NCI-H345 (cell line): ENCODE measurements at places on chromosomes 1 and 21.
A peak's percentile ranks its signal among the peaks of the same experiment; 100 is the strongest.

DNA sequence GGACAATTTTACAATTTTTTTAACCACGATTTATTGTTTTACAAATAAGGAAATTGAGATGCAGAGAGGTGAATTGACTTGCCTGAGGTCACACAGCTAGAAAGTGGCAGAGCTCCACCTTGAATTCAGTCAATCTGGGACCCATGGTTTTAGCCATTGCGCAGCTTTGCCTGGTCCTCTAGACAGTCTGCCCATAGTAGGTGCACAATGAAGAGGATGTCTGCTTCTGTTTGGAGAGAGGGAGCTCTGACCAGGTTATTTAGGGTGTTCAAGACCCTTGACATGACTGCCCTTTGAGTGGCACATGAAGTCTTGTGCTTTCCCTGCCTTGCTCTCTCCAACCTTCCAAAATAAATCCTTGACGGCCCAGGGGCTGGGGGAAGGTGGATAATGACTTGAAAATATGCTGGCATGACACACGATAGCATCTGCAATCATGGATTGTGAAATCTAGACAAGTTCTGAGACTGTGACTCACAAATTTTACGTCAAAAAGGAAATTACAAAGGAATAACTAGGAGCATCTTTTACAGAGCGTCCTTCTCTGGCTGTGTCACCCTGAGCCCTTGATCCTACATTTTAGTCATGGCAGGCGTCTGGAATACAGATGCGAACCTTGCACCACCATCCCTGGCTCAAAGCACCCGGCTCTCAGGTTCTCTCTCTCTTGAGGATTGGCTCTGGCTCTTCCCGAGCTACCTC is 26.2 kb upstream of the ID3 start:
- no peak for DNase-seq

DNA sequence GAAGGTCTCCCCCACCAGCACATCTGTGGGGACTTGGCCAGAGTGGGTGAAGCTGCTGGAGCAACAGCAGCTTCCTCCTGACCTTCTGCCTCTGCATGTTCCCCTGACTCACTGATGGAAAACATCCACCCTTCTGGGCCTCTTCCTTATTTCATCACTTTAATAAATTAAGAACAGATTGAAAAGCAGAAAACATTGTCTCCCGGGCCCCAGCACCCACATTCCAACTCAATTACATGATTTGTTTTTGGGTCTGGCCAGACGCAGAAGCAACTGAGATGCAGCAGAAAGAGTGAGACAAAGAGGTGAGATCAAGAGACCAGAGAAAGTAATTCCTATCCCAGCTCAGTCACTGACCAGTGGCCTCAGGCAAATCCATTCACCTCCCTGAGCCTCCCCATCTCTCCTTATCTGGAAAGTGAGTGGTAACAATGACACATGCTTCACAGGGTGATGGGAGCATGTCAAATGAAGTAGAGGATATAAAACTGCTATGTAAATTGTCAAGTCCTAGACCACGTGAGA is 157.1 kb downstream of the ELAVL4 start:
- DNase-seq: no peak

GRCh38 chr1:40838045-40838979 is 23.9 kb downstream of the CITED4 start:
- no peak for DNase-seq

GRCh38 chr1:162316187-162316586 is 60.5 kb downstream of the SPATA46 start:
- no peak for DNase-seq

- no peak for DNase-seq
Measured at GRCh38 chr1:239262538-239262937, 123.8 kb upstream of the CHRM3 start.

GRCh38 chr1:154869351-154870114 is 548 bp downstream of the KCNN3 start:
- peak; percentile 70 for DNase-seq

DNA sequence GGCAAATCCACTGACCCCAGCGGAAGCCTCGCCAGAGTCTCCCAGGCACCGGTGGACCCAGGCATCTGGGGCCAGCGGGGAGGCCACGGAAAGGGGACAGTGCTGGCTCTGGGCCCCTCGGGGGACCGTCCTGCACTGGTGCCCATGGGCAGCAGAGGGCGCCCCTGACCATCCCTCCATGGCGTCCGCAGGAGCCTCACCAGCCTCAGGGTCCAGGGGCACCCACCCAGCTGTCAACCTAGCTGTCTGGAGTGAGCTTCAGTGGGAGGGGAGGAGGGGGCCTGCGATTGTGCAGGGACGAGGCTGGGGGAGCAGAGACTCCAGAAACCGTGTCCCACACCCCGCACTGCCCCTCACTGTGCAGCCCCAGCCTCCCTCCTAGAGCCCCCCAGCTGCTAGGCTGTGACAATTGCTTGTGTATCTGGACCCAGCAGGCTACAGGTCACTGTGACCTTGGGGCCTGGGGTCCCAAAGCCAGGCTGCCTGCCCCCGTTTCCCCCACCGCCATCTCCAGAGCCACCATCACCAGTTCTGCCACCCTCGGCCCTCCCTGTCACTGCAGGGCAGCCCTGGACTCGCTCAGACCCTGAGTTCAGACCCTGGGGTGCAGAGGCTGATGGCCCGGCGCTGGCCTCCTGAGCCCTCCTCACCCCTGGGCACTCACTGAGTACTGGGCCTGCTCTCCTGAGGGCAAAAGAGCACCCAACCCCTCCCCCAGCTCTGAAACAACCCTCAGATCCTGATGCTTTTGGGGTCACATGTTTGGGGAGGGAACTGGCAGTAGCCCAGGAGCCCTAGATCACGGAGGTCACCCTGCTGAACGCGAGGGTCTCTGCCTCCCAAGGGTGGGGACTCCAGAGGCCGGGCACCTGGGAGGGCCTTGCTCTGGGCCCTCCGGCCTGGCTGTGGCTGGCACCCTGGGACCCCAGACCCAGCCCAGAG is 10.6 kb upstream of the COL6A1 start:
- DNase-seq: peak; percentile 39

GRCh38 chr1:61708953-61709907 is 15.7 kb downstream of the TM2D1 start:
- no peak for DNase-seq

DNA sequence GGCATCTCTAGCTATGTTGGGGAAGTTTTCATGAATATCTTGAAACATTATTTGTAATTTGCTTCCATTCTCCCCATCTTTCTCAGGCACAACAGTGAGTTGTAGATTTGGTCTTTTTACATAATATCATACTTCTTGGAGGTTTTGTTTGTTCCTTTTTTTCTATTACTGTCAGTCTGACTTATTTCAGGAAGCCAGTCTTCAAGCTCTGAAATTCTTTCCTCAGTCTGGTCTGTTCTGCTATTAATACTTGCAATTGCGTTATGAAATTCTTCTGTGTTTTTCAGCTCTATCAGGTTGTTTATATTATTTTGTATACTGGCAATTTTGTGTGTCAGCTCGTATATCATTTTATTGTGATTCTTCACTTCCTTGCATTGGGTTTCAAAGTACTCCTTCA is 424.6 kb upstream of the PTBP2 start:
- DNase-seq: no peak

- no peak for DNase-seq
Measured at GRCh38 chr1:199687321-199687720, 340.2 kb upstream of the NR5A2 start.

GRCh38 chr1:248783367-248783766 is 27.8 kb upstream of the LYPD8 start:
- DNase-seq: no peak

DNA sequence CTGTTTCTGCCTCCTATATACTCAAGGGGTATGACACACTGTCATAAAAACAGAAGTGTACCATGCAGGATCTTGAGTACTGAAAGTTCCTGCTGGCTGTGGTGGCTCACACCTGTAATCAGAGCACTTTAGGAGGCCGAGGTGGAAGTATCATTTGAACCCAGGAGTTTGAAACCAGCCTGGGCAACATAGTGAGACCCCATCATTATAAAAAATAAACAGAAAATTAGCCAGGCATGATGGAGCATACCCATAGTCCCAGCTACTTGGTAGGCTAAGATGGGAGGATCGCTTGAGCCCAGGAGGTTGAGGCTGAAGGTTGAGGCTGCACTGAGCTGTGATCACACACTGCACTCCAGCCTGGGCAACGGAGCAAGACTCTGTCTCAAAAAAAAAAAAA is 20.1 kb downstream of the ERI3 start:
- no peak for DNase-seq

- DNase-seq: no peak
Measured at GRCh38 chr21:46598581-46599572, 6.0 kb downstream of the S100B start.

GRCh38 chr1:206757524-206758266 is 12.9 kb upstream of the IL19 start:
- no peak for DNase-seq

DNA sequence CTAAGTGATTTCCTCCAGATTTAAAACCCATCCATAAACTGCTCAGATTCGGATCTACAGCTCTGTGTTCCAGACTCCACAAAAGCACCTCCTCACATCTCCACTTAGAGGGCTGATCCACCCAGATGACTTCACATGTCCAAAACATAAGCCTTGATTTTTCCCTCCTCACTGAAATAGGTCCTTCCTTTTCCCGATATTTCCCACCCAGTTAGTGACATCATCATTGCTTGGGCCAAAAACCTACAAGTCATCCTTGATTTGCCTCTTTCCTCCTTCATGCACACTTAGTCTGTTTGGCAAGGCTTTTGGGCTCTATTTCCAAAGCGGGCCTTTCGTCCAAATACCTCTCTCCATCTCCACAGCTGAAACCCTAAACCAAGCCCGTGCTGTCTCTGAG is 32.3 kb downstream of the CCDC185 start:
- no peak for DNase-seq

DNA sequence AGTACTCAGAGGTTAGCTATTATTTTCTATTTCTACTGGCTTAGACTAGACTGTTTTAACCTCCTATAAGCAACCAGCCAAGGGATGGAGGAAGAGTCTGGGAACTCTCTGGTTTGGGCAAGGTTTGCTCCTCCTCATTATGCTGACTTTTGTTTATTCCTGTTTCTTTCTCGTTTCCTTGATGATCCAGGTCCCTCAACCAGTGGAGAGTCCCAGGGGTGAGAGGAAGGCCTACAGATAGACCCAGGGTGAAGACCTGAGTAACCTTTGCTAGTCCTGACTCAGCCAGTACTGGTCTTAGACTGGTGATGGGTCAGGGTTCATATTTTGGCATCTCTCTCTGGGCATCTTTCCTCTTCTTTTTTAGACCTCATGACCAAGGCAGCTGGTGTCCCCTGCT is 5.4 kb downstream of the TUFT1 start:
- no peak for DNase-seq

DNA sequence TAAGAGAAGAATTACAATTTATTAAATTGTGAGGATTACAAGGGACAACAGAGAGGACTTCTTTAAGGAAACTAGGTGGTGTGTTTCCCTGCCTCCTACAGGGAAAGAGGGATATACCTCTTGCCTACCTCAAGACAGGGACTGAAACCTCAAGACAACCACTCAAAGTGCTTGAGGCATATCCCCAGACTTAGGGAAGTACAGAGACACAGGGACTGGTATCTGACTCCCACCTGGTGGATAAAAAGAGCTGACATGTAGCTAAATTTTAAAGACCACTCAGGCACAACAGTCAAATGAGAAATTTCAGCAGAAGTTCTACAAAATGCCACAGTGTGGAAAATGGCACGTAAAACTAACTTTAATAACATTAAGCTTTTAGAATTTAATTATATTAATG is 21.3 kb downstream of the DENND2C start:
- no peak for DNase-seq

DNA sequence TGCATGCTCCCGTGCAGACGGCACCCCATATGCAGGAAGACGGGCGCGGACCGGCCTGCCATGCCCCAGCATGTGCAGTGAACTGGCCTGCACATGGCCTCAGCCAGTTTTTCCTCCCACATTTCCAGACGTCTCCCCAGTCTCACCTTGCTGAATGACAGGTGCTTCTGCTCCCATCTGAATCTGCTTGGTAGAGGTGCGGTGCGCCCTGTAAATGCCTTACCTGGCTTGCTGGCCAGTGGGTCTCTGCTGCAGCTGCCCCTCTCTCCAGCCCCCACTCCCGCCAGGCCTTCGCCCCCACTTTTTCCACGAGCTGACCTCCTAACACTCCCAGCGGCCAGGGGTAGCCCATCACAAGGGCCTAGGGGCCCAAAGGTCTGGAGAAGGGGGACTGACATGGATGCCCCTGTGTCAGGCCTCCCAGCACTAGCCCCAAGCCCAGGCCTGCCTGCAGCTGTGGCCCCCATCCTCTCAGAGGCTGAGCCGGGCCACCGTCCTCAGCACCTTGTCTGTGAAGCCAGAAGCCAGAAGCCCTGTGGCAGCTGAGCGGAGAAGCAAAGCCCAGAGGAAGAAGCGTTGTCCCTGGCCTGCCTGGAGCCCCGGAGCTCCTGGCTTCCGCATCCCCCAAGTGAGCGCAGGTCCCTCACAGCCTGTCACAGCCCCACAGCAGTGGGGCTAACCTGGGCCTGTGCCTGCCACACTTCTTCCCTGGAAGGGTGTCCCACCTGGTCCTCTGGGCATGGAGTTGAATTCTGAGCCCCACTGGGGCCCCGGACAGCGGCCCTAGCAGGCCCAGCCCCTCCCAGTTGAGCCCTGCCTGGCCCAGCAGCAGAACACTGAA is 3.7 kb upstream of the SLC19A1 start:
- DNase-seq: no peak
